ENCODE measurements at places on chromosomes 1 and 21. TPM values are rescaled to one million over a fixed set of nuclear protein-coding genes. Genes with fewer than 3 reads are reported as not detected.

HTR6 gene
- total RNA-seq, result not detected

TMPRSS2 gene
- not detected for total RNA-seq

LRRC38 gene
- total RNA-seq, result not detected

S1PR1 gene
- 16.8 TPM for total RNA-seq

LCK gene
- not detected for total RNA-seq

Measured in bronchus fibroblast of lung (primary cell).